ENCODE measurements at places on chromosomes 4 and X.

GRCh38 chr4:99878604-99879003 lies 15.6 kb downstream of the LAMTOR3 start:
- no peak for DNase-seq

- peak; percentile 98 for DNase-seq
Observed at GRCh38 chrX:45344594-45344993, 143.9 kb upstream of the DIPK2B start.

DNA sequence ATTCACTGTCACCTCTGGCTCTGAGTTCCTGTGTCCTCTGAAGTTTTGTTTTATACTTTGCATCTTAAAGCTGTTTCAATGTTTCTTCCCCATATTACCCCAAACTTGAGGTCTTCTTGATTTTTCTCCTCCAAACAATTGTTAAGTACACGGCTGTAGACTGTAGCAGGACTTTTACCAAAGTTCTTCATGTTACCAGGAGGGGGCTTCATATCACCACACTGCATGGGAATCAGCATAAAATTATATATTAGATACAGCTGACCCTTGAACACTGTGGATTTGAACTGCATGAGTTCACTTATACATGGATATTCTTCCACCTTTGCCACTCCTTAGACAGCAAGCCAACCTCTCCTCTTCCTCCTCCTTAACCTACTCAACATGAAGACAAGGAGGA lies 56.6 kb downstream of the SPATA18 start:
- DNase-seq = no peak

DNA sequence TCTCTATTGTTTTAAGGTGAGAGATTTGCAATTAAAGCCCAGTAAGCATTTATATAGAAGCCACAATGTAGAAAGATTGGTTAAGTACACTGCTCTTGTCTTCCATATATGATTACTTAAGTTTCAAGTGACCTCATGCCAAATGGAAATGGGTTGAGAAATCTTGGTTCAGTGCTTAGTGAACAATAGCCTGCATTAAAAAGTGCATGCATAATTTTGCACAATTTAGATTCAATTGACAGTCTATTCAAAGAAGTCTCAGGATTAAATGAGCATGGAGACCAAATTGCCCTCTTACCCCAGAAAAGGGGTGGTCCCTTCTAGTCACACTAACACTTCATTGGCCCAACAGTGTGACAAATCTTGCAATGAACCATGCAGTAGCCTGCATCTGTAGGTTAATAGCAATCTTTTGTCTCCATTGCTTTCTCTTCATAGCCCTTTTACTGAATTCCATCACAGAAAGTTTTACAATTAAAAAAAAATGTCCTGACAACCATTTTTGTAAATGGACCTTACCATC lies 93.6 kb downstream of the HHIP start:
- DNase-seq = no peak

GRCh38 chrX:12970691-12971202 lies 4.2 kb upstream of the TMSB4X start:
- DNase-seq = peak; percentile 65

- DNase-seq = no peak
Observed at GRCh38 chrX:71212536-71212935, 10.5 kb upstream of the GJB1 start.

DNA sequence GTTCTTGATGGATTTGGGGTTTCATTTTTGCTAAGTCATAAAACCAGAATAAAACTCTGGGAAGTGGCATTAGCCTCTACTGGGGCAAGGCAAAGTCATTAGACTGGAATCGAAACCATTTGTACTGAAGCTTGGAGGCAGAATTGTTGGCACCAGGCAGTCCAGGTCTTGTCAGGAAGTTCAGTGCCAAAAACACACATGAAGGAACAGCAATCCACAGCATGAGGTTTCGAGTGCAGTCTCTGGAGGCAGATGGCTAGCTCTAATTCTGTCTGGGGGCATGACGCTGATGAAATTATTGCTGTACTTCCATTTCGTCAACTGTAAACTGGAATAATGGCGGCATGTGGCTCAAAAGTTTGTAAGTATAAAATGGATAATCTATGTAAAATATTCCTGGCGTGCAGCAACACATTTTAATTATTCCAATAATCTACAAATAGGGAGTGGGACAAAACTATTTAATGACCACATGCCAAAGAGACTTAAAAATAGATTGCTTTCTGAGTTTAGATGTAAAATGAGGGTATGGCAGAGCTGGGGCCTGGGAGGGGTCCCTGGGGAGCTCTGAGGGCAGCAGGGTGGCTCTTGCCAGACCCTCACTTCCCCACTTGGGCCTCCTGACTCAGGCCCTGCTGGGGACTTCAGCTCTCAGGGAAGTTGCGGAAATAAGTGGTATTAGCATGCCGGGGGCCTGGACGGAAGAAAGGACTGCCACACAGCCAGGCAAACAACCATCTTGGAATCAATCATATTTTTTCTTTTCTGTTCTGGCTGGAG lies 18.8 kb upstream of the CENPU start:
- no peak for DNase-seq

DNA sequence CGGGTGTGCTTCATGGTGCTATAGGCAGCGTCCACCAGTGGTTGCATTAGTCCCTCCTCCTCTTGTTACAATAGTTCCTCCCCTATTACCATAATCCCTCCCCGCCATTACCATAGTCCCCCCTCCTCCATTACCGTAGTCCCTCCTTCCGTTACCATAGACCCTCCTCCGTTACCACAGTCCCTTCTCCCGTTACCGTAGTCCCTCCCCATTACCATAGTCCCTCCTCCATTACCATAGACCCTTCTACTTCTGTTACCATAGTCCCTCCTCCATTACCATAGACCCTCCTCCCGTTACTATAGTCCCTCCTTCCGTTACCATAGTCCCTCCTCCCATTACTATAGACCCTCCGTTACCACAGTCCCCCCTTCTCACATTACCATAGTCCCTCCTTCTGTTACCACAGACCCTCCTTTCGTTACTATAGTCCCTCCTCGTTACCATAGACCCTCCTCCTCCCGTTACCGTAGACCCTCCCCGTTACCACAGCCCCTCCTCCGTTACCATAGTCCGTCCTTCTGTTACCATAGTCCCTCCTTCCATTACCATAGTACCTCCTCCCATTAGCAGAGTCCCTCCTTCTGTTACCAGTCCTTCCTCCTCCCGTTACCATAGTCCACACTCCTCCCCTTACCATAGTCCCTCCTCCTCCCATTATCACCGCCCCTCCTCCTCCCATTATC lies 129.6 kb downstream of the DHRSX start:
- DNase-seq = peak; percentile 9

DNA sequence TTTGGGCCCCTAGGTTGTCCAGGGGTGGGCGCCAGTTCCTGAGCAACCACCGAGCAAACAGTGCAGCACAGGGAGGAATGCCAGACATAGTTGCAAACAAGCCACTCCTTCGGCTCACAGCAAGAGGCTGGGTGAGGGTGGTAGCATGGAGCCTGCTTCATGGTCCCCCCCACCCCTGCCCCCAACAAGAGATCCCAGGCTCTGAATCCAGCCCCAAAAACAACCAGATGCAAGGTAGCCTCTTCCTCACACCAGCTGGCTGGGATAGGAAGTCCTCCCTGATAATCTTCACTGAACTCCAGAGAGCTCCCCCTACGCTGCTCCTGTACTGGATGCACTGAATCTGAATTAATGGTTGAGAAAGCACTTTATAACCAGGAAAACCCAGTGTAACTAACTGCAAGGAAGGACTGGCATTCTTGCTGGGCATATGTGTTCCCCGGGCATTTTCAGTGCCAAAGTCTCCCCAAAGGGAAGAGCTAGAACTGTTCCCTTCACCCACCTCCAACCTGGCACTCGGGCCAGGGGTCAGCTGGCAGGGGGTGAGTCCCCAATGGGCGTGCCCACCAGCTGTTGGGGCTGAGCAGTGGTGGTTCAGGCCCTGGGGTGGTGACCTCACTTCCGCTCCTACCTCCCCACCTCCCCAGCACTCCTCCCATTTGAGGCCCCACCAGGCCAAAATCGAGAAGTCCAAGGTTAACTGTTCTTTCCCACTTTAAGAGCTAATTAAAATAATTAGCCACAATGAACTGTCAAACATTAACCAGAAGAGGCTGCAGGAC lies 1.5 kb downstream of the ELF4 start:
- DNase-seq = peak; percentile 26

DNA sequence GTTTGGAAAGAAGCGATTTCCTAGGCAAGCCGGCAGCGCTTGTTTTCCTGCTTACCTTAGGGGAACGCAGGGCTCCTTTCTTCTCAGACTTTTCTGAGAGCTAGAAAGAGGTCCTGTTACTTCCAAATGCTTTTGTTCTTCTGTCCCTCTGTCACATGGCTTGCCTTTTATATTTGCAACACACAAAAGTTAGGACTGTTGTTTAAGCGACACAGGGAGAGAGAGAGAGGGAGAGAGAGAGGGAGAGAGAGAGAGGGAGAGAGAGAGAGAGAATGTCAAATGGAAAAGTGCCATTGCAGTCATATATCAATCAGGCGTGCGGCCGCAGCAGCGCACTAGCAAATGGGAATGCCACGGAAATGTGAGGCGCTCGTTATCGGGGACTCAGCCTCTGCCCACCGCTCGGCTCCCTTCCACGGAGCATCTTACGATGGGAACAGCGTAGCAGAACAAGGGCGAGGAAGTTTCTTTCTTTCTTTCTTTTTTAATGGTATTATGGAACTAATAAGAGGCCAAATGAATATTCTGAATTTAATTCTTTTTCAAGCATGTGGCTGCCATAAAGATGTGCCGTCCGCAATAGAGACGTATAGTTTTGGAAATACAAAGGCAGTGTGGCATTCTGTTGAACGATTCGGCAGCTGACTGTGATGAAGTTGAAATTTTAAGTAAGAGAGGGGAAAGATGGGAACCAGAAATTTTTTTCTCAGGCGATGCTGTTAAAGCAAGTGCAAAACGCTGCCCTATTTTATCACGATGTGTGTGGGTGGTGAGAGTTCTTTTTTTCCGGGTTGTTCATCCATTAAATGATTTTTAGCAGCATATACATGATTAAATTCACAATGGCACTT lies at the start of gene NDP:
Gene NDP (minus strand): TSS at position 142 of the 851 bp plus-strand sequence. CDS start 14,745 bp downstream, outside the sequence.
- no peak for DNase-seq

DNA sequence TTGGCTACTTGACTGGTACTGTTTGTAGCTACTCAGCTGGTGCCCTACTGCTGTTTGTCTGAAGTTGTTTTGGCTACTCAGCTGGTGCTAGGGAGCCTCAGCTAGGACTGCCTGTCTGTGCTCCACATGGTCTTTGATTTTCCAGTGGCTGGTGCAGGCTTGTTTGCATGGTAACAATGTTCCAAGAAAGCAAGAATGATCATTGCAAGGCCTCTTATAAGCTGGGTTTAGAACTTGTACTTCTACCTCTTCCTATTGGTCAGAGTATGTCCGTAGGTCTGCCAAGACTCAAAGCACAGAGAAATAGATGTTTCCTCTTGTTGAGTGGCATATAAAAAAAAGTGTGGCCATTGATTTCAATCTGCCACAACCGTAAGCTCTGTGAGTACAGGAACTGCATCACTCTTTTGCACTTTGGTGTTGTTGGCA lies 17.6 kb downstream of the NFKB1 start:
- no peak for DNase-seq

- DNase-seq = peak; percentile 1
Observed at GRCh38 chr4:125091-125771, 930 bp downstream of the ZNF718 start.

DNA sequence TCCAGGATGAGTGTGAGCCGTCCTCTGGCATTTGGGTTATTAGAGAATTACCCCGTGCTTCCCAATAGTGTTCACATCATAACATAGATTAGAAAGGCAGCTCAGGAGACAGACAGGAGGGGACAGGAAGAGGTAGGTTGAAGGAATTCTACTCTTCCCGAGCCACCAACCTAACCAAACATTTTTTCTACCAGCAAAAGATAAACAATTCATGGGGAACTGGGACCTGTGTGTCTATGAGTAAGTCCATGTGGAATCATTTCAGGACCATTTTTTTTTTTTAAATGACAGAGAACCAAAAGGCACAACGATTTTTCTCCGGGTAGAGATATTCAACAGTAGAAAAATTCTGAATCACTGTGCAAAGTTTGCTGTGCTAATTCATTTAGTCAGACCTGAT lies 174.2 kb upstream of the ETNPPL start:
- DNase-seq = peak; percentile 38

- peak; percentile 65 for DNase-seq
Observed at GRCh38 chr4:124867536-124867935, 155.0 kb upstream of the ANKRD50 start.

GRCh38 chrX:30573125-30573524 lies 4.4 kb downstream of the TASL start:
- no peak for DNase-seq

GRCh38 chr4:3041192-3042142 lies 32.9 kb downstream of the HTT-AS start:
- DNase-seq = peak; percentile 26

DNA sequence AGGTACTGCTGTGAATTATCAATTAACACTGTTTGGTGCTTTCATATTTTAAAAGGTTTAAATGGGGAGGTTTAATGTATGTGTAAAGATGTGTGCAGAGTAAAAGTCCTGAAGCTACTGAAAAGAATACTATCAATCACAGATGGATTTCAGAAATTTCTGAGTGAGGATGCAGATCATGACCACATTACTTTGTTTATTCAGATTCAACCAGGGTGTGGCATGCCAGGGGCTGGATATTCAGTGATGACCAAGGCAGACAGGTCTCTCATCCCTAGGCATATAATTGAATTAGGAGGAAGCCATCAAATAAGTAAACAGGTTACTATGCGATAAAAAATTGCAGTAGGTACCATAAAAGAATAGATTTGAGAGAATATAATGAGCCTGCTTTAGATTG lies 28.0 kb upstream of the ANKRD50 start:
- DNase-seq = no peak

DNA sequence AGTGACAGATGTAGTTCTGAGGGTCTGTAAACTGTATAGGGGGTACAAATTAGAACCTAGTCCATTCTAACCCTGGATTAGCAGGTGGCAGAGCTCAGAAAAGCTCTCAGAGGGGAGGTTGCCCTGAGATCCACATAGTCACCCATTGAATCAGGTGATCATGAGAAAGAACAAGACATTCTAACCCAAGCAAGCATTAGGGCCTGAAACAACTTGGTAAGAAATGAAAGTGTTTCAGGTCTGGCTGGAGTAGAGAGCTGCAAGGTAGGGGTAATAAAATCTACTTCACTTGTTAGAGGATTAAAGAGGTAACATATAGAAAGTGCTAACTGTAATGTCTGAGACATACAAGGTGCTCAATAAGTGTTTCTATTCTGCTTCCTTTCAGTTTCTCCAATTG lies 8.8 kb upstream of the BMP2K start:
- DNase-seq = no peak

DNA sequence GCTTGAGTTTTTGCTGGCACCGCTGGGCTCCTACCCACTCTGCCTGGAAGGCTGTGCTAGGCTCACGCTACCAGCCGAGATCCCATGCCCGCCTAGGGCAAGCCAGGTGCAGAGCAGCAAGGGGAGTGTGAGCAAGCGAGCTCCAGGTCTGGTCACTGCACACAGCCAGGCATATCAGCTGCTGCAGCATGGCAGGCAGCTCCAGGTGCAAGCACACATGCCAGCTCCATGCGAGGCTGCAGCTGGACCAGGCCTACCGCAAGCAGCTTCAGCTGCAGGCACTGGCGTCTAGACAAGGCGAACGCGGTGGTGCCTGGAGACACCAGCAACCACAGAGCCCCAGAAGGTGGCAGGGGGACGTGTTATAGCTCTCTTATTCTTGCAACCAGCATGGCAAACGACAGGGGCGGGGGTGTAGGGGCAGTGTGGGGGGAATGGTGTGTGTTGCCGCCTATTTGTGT lies 614.7 kb upstream of the EPHA5 start:
- no peak for DNase-seq
